Adrenal gland (tissue), 19 donors: ENCODE measurements at places on chromosomes 1 and 21. TPM values are rescaled to one million over a fixed set of nuclear protein-coding genes. Genes with fewer than 3 reads are reported as not detected.
A peak's percentile ranks its signal among the peaks of the same experiment; 100 is the strongest.

DNA sequence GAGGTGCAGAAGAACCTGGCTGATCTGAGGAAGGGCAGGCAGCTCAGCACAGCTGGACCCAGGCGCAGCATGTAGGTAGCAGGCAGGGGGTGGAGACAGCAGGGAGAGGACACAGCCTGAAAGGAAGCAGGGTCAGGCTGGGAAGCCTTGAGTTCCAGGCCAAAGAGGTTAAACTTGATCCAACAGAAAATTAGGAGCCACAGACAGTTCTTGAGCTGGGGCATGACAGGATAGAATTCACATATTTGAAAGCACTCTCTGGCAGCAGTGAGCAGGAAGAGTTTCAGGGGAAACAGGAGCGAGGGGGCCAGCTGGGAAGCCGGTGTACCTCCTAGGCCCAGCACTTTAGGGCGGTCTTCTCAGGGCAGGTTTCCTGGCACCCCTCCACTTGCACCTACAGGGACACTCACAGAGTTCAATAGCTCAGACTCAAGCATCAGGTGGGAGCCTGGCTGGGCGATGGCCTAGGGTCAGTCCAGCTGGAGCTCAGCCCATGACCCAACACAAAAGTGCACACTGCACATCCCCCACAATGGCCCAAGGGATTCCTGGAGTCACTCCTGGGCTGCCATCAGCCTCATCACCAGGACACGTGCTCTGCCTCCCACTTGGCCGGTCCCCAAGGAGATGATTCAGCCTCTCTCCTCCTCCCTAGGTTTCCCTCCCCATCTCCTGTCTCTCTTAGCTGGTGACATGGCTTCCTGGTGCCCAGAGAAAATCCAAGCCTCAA is 22.7 kb downstream of the MATN1 start:
- peak; percentile 88 for DNase-seq

- no peak for DNase-seq
Observed at GRCh38 chr1:25973610-25974321, 24.1 kb downstream of the PAFAH2 start.

- no peak for DNase-seq
Observed at GRCh38 chr1:10648689-10649516, 147.5 kb downstream of the CASZ1 start.

DNA sequence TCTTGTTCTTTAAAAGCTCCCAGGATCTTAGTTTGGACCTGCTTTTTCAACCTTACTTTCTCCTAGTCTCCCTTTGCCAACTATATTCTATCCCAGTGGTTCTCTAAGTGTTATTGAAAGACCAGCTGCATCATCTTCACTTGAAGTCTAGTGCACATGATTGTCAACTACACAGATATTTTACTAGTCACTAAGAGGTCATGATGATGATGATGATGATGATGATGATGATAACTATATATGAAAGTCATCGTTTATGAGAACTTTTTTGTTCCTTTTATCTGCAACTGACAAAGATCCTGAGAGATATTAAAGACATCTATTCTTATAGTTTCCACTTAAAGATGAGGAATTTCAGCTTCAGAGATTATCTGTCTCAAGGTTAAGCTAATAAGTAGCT is 479.0 kb upstream of the ZRANB2 start:
- no peak for DNase-seq

- DNase-seq: no peak
Observed at GRCh38 chr1:105556266-105556665, 1500.2 kb upstream of the PRMT6 start.

GRCh38 chr1:234989479-234990327 is 138.9 kb downstream of the TOMM20 start:
- DNase-seq: no peak

DNA sequence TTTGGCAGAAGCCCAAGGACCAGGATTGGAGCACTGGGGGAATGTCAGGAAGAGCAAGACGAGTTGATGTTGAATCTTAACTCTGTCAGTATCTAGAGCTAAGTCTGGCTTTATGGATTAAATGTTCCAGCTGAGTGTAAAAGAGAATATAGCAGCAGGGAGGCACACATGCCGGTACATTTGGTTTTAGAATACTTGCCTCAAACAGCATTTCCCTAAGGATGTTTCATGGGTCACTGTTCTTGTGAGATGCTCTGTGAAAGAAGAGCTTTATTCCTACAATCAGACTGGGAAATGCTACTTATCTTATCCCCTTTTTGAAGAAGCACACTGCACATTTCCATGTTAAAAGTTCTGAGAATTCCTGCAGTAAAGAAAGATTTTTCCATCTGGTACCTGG is 440.3 kb upstream of the B3GALT2 start:
- DNase-seq: no peak

- DNase-seq: no peak
Observed at GRCh38 chr1:198969981-198970380, 331.1 kb downstream of the PTPRC start.

GRCh38 chr1:16146279-16147155 is 9.4 kb downstream of the EPHA2 start:
- DNase-seq: peak; percentile 96

DNA sequence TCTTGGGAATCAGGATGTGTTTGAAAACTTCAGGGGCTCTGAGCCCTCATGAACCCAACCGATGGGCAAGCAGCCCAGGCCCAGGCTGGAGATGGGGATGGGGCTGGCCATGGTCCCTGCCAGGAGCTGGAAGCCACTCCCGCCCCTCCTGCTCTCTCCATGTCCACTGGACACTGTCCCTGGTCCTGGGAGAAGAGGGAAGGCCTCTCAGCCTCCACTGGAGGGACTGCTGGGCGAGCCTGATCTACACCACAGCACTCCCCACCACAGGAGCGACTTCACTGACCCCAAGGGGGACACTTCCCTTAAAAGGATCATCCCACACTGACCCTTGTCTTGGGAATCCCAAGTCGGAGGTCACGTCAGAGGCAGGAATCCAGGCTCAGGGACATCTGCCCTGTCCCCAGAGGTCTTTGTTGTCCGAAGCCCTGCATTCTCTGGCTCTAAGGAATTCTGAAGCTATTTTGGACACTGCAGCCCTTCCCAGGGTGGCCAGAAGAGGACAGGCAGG is 16.9 kb upstream of the COL18A1 start:
- peak; percentile 22 for DNase-seq

- no peak for DNase-seq
Observed at GRCh38 chr1:107762751-107763390, 202.1 kb downstream of the VAV3 start.

DNA sequence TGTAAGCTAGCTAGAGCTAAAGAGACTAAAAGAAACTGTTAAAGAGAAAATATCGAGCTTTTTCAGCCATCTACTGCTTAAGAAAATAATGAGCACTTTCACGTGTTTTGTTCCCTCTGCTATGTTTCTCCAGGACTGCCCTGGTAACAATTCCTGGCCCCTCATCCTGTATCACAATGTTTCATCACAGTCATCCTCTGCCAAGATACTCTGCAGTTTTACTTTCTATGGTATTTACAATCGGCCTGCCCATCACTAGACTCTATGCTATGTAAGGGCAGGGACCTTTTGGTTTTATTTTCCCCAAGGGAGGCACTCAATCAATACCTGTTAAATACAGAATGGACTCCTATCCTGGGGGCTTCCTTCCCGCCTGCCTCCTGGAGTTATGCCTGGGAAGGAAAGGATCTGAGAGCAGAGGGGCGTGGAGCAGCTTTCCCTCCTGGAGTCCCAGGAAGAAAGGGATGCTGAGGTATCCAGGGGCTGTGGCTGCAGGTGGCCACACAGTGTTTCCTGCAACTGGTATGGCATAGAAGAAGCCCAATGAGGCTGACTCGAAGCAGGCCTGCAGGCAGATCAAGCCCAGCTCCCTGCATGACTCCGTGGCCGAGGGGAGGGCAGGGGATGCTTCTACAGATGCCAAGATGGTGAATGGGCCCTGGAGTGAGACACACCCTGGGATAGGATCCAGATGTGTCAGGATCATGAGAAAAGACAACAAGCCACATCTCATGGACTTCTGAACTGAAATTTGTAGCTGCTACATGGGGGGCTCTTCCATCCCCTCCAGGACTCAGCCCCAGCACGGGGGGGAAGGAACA is 52.9 kb downstream of the MATN1 start:
- DNase-seq: no peak

DNA sequence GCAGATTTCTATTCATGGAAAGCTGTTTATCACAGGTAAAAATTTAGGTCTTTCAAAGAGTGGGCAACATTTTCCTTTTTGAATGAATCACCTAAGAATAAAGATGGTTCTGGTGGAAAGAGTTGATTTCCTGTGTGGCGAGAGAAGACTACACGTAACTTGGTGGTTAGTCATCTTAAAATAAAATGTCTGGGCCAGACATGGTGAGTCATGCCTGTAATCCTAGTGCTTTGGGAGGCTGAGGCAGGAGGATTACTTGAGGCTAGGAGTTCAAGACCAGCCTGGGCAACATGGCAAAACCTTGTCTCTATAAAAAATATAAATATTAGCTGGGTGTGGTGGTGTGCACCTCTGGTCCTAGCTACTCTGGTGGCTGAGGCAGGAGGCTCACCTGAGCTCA is 65.7 kb downstream of the DISP1 start:
- DNase-seq: no peak

- no peak for DNase-seq
Observed at GRCh38 chr1:10495952-10496351, 21.2 kb downstream of the PEX14 start.

Gene AMY2B
- 14.4 TPM for total RNA-seq

Gene RXRG
- total RNA-seq: 0.36 TPM

Gene RGS13
- 0.51 TPM for total RNA-seq

Gene PRR9
- not detected for total RNA-seq

Gene RNU1-1
- total RNA-seq: under 0.01 TPM

Gene PLD5
- total RNA-seq: 2.2 TPM
